ENCODE measurements at places on chromosomes 2 and 18. TPM values are rescaled to one million over a fixed set of nuclear protein-coding genes. Genes with fewer than 3 reads are reported as not detected.

DNA sequence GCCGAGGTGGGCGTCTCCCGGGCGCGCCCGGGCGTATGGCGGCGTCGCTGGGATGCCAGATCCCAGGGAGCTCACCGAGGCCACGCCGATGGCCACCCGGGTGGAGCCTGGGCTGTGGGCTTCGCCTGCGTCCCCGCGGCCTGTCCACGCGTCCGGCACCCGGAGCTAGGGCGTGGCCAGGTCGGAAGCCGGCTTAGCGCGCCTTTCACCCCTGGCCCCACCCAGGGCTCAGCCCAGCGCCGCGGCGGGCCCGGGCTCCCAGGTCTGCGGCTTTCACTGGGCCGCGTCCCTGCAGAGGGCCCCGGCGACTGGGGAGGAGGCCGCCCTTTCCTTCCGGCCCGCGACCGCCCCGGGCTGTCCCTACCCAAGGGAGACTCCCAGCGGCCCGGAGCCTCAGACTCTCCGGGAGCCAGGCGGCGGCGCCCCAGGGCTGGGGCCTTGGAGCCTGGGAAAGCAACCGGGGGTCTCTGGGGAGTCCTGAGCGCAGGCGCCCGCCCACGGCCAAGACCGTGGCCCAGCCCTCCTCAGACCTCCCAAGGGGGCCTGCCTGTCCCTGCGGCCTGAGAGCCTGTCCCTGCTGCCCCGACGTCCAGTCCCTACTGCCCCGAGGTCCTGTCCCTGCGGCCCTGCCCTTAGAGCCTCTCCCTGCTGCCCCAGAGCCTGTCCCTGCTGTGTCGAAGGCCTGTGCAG is 36.3 kb upstream of the ITM2C start:
- no peak for DNase-seq

GRCh38 chr2:221443645-221444044 is 128.5 kb downstream of the EPHA4 start:
- no peak for DNase-seq

Gene ZSWIM2
- total RNA-seq: not detected

Gene CNGA3
- total RNA-seq: not detected

DNA sequence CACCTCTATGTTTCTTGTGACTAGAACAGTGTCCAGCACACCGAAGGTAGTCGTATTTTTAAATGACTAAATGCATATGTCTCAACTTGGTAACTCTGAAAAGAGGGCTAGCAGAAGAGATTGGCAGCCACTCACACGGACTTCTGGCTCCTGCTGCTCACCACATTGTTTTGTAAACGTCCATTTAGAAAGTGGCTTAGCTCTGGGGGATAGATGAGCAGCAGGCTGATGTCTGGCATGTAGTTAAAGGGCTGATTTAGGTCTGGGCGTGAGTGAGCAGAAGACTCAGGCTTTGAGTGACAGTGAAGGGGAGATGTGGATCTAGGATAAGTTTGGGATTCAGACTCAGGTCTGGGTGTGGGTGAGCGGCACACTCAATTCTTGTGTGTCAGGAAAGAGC is 372.9 kb upstream of the HS6ST1 start:
- DNase-seq: no peak

GRCh38 chr2:227127201-227127600 is 36.8 kb downstream of the COL4A4 start:
- DNase-seq: no peak

- DNase-seq: no peak
Measured at GRCh38 chr2:192228685-192229084, 34.0 kb upstream of the TMEFF2 start.

GRCh38 chr2:81389203-81389602 is 1084.7 kb upstream of the LRRTM1 start:
- no peak for DNase-seq

Gene PLCD4
- 12.0 TPM for total RNA-seq

GRCh38 chr2:84735389-84735788 is 145.5 kb downstream of the TRABD2A start:
- no peak for DNase-seq

DNA sequence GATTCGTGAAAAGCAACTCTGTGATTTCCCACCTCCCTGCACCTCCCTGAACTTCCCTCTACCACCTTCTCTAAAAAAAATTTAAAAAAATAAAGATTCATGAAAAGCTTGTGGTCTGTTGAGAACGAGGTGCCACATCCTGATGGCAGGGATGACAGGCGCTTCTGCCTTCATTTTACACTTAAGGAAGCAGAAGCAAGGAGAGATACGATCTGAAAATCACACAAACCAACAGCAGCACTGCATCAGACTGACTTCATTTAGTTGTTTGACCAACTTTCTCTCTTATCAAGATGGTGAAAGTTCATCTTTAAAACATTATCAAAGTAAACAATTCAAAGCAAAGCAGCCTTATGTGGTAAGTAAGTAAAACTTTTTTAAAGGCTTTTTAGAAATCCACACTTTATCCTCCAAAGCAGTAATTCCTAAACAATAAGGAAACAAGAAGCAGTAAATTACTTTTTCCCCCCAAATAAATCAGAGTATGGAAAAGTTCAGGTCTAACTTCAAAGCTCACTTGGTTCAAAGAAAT is 15.5 kb downstream of the WDFY1 start:
- DNase-seq: no peak

GRCh38 chr2:25255745-25256487 is 85.8 kb downstream of the DNMT3A start:
- no peak for DNase-seq

GRCh38 chr2:221529943-221530652 is 42.0 kb downstream of the EPHA4 start:
- DNase-seq: no peak

Measured in vagina (tissue), 2 donors.